ENCODE measurements at places on chromosomes 7 and 10.

- DNase-seq: no peak
These were observed 57.5 kb upstream of the CHST15 start for GRCh38 chr10:124150807-124151417.

DNA sequence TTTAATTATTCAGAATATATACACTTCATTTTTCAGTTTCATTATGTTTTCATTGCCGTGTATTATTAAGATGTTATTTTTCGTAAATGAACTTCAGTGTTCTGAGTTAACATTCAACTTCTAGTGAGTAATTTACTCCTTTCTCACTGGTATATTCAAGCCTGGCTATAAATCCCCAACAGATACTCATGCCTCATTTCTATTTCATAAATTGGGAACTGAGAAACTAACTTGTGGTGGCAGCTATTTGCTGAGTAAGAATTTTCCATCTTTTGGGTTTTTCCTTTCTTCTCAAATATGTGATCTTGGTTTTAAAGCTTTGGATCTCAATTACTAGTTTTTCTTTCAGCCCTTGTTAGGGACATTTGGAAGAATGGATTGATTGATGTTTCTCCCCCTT is 281.1 kb downstream of the CDK14 start:
- no peak for DNase-seq

- no peak for DNase-seq
These were observed 92.0 kb upstream of the BMPER start for GRCh38 chr7:33813331-33813730.

GRCh38 chr7:147103224-147103623 is 986.6 kb downstream of the CNTNAP2 start:
- DNase-seq: no peak

- no peak for DNase-seq
These were observed 765 bp downstream of the SLC25A40 start for GRCh38 chr7:87875151-87876039.
